ENCODE measurements at places on chromosomes 1 and 21.

DNA sequence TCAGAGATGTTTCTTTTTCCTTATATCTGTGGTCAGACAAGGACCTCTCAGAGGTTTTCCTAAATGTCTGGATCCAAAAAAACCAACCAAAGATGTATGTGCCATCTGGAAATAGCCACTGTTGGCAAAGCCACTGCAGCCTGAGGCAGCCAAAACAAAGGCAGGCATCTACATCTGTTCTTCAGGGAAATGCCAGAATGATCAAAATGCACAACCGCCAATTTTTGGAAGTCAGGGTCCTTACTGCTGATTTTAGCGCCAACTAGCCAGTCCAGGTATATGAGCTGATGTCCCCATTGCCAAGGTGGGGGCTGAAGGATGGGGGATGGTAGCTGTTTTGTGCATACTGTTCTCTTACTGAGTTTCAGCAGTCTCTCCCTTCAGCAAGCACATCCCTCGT lies 45.9 kb downstream of the SYT14 start:
- no peaks in the 10 kb centered on the region for H3K27me3 ChIP-seq
- no peak overlapping the region for H3K27ac ChIP-seq
- no peaks in the 10 kb centered on the region for H3K36me3 ChIP-seq
- no peak overlapping the region for H3K4me3 ChIP-seq

- no peaks in the 10 kb centered on the region for H3K27me3 ChIP-seq
- peak; percentile 75 for DNase-seq
- peak overlapping the region; percentile 68 for H3K4me3 ChIP-seq
- H3K36me3 ChIP-seq: no peaks in the 10 kb centered on the region
- H3K4me1 ChIP-seq: peaks cover 9% of the 10 kb centered on the region
These were observed 37.8 kb upstream of the SIPA1L2 start for GRCh38 chr1:232667778-232668165.

DNA sequence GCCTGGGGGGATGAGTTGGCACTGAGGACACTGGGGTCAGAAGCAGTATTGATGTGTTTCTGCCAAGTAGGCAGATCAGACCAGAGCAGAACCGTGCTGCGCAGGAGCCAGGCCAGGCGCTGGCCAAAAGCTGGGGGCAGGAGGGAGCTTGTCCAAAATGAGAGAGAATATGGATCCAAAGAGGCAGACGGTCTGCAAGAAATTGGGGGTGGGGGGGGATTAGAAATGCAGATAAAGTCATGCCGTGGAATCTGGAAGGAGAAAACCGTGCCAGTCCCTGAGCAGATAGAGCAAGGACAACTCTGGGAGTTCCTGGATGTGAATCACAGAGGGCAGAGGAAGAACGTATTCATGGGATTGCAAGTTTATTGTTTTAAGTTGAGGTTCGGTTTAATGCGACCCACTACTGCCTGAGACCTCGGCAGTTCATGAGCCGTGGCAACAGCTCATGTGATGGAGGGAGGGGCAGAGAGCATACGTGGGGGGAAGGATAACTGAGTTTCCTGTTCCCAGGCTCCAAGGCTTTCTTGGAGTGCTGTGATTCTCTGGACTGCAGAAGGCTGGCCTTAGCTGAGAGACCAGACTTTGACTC lies 224.0 kb downstream of the FGGY start:
- H3K36me3 ChIP-seq: no peaks in the 10 kb centered on the region
- peaks cover 6% of the 10 kb centered on the region for H3K4me1 ChIP-seq
- no peak for DNase-seq
- no peaks in the 10 kb centered on the region for H3K27me3 ChIP-seq

DNA sequence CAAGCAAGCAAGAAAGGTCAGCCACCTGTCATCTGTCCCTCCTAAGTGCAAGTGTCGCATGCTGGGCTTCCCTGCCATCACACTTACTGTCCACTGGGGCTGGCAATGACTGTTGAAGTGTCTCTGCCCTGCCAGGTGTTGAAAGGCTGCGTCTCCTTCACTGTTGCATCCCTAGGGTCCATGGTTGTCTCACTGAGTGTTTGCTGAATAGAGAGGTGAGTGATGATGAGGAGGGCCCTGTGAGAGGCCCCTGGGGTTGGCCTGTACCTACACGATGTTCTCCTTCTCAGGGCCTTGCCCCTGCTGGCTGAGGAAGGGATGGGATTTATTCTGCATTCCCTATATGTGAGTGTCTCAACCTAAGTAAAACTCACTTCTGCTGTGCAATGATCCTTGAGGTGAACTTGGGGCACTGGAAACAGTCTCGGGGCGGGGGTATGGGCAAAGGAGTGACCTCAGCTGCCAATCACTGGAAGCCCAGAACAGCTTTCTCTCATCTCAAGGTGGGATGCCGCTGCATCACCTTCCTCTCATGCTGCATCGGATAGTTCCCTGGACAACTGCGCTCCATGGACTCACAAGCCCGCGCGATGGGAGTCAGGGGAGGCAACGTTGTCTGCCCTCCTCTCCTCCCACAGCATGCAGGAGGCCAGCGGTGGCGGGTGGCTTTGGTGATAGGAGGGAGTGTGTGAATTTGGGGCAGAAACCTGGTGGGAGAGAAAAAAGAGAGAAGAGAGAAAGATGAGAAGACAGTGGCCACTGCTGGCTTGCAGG lies 35.8 kb upstream of the SOX13 start:
- H3K36me3 ChIP-seq: no peaks in the 10 kb centered on the region
- H3K4me1 ChIP-seq: peaks cover 14% of the 10 kb centered on the region
- DNase-seq: no peak
- H3K27ac ChIP-seq: no peak overlapping the region

- no peaks in the 10 kb centered on the region for H3K27me3 ChIP-seq
- H3K4me3 ChIP-seq: no peak overlapping the region
- peak overlapping the region; percentile 44 for H3K27ac ChIP-seq
- H3K4me1 ChIP-seq: peaks cover 12% of the 10 kb centered on the region
- DNase-seq: no peak
These were observed 39.4 kb downstream of the ATP1A1 start for GRCh38 chr1:116412480-116412798.

GRCh38 chr21:17159697-17160096 lies 353.1 kb upstream of the CXADR start:
- H3K27ac ChIP-seq: no peak overlapping the region
- no peaks in the 10 kb centered on the region for H3K36me3 ChIP-seq
- H3K4me3 ChIP-seq: no peak overlapping the region

GRCh38 chr1:35269201-35269988 lies 886 bp downstream of the ZMYM4 start:
- peak overlapping the region; percentile 83 for H3K4me3 ChIP-seq
- H3K4me1 ChIP-seq: peaks cover 24% of the 10 kb centered on the region
- H3K27me3 ChIP-seq: no peaks in the 10 kb centered on the region
- H3K27ac ChIP-seq: peak overlapping the region; percentile 80
- peak; percentile 50 for DNase-seq

DNA sequence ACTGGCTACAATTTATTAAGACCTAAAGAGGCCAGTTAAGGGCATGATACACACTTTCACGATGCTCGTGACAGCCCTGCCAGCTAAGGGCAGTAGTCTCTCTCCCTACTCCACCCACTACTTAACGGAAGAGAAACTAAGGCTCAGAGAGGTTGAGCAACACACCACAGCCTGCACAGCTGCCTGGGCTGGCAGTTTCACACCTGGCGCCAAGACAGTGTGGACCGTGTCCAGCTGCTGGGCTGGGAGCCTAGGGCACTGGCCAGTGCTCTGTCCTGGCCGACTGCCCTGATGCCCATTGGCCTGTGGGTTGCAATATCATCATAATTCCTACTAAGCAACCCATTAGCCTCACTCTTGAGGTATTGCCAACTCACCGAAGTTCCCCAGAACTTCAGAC lies 27.6 kb downstream of the TENT5C start:
- no peaks in the 10 kb centered on the region for H3K36me3 ChIP-seq
- H3K4me3 ChIP-seq: no peak overlapping the region
- H3K27ac ChIP-seq: no peak overlapping the region
- no peaks in the 10 kb centered on the region for H3K4me1 ChIP-seq
- H3K27me3 ChIP-seq: peaks cover 22% of the 10 kb centered on the region
